ENCODE measurements at places on chromosomes 16 and 17.

GRCh38 chr16:66623755-66624154 lies 19.3 kb downstream of the CMTM3 start:
- no peak for DNase-seq

- DNase-seq = no peak
Measured at GRCh38 chr16:24009098-24009497, 173.3 kb downstream of the PRKCB start.

- DNase-seq = no peak
Measured at GRCh38 chr17:52660692-52661091, 502.2 kb upstream of the CA10 start.

DNA sequence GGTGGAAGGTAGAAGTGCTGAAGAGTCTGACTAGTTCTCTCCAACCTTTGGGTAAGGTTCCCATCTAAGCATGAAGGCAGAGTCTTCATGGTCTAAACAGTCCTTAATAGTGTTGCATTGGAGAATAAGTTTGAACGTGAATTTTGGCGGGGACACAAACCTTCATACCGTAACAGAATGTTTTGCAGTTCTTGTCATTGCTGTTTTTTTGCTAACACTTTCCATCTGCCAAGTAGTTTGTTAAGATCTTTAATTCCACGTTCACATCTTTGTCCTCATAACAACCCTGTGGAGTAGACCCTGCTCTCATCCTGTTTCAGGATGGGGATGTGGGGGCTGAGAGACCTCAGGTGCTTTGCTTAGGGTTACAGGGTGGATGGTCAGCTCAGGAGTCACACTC lies 936.9 kb upstream of the EEF2KMT start:
- no peak for DNase-seq

GRCh38 chr17:42849451-42850181 lies 1.4 kb upstream of the AOC3 start:
- no peak for DNase-seq

- no peak for DNase-seq
Measured at GRCh38 chr16:23509782-23510163, 521 bp downstream of the GGA2 start.

- no peak for DNase-seq
Measured at GRCh38 chr17:77946900-77947645, 11.4 kb upstream of the TNRC6C start.

- DNase-seq = no peak
Measured at GRCh38 chr17:72837335-72837734, 255.2 kb downstream of the SLC39A11 start.

GRCh38 chr16:16029431-16030011 lies 80.1 kb downstream of the ABCC1 start:
- no peak for DNase-seq

DNA sequence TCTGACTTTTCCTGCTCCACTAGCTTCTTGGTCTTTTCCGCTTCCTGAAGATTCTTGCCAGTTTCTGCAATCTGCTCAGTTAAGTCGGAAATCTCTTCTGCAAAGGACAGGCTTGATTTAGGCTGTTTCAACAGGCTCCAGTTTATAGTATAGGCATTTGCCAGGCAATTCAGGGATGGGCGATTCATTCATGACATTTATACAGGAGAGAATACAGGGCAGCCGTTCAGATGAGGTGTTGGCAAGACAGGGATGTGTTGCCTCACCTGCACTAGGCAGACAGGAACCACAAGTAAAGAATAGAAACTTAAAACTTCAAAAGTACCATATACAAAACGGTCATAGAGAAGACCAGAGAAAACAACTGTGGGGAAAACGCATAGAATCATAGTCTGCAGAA lies 61.7 kb downstream of the MYH13 start:
- DNase-seq = no peak

DNA sequence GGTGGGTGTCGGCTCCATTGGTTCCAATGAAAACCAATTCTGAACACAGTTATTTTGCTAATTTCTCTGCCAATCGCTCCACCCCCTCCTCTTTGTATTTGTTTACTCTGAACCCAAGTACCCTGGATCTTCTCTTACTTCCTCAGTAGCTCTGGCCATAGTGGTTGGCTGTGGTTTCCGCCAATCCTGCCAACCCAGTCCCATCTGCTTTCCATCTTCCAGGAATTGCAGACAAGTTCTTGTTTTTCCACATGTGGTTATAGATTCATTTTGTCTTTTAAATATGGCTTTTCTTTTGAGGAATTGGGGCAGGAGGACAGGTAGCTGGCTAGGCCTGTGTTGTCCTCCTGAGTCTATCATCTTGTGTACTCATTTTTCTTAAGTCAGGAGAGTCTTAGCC lies 92.0 kb downstream of the CYLD start:
- DNase-seq = no peak

DNA sequence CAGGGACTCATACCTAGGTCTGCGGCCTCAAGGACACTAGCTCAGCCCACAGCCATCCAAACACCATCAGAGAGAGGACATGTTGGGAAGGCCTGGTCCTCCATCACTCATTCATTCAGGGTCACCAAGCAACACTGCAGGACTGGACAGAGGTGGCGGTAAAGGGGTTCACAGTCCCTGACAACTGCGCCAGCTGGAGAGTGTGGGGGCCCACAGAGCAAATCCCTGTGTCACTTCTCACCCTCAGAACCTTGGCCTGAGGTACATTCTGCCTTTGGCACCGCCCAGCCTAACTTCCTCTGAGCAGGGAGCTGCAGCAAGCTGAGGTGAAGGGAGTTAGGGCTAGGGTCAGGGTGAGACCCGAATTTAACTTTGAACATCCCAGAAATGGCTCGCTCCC lies 106.5 kb downstream of the COPRS start:
- no peak for DNase-seq

DNA sequence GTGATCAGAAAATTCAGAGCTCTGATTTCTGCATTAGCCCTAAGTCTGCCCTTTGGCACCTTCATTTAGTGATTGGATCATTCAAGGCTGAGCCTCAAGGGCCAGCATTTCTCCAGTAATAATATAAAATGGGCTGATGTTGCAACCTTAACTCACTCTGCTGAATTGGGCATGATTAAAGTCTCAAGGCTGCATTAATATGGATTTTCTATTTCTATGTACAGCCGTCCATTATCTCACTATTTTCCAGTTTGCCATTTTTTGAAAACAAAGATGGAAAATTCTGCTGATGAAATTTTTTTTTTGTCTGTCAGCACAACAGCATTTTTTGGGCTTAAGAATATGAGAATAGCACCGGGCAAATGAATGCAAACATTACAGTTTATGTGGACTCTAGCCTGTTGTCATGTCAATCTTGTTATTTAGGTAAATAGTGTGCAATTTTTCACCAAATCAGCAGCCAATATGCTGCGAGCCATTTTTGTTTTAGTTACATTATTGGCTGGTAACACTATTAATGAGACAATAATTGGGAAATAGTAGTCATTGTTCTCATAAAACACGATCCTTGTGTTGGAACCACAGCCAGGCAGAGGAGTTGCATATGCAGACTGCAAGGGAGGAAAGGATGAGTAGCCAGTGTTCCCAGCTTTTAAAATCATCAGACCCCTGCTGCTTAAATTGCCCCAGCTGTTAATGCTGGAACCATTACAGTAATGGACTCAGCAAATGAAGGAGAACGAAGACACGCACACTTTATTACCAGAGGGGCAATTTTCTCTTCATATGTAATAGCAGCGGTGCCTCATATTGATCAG lies 10.5 kb downstream of the FTO start:
- no peak for DNase-seq

DNA sequence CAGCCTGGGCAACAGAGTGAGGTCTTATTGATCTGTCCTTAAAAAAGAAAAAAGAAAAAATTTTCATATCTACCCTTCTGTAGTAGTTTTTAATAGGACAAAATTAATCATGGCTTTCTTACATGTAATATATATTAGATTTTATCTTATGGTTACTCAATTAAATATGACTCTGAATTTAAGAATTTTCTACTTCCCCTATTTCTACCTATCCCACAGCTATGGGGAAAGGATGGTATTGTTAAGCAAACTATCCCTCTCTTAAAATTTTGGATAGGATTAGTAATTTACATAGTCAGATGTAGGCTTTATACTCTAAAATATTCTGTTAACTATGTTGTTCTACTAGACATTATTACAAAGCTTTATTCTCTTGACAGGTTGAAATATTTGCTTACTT lies 62.5 kb downstream of the NQO1 start:
- DNase-seq = no peak

DNA sequence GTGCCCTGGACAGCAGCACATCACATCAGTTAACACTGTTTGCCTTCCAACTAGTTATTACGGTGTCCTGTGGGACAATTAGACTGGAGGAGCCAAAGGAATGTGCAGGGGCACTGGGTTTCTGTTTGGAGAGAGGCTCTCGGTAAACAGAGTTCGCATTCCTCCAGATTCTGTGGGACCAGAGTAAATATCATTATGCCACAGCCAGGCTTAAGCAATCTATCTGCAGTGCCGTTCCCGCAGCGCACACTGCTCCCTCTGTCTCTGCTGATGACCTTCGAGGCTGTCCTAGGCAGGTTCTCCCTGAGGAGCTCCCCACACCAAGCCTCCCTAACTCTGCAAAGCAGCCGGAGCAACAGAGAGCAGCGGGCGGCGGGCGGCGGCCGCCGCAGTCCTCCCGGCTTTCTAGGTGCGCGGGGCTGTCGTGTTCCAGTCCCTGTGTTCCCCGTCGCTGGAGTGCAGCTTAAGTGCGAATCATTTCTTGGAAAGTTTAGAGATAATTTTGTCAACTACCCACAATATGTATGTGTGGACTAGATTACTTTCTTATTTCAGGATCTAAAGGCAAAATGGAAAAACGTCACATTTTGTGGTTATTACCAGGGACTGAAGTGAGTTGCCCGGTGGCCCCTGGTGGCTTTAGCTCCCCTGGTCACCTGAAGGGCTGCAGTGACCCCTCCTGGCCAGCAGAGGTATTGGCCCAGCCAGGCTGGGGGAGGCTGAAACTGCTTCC lies 43.3 kb downstream of the PGS1 start:
- no peak for DNase-seq

DNA sequence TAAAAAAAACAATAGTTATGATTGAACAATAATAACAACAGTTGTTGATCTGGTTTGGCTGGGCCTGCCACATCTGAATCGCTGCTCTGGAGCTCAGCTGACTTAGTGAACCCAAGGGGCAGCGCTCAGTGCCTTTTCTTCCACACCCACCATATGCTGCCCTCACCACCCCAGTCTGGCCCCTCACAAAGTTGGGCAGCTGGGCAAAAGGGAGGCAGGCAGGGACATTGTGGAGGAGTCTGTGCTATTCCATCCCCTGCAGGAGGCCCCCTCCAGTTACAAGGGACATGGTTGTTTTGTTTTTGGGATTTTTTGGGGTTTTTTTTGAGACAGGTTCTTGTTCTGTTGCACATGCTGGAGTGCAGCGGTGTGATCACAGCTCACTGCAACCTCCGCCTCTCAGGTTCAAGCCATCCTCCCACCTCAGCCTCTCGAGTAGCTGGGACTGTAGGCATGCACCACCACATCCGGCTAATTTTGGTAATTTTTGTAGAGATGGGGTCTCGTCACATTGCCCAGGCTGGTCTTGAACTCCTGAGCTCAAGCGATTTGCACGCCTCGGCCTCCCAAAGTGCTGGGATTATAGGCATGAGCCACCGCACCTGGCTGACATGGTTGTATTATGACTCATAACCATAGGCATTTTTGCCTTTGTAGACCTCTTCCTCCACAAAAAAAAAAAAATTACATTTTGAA lies 8.6 kb upstream of the PECAM1 start:
- DNase-seq = no peak

DNA sequence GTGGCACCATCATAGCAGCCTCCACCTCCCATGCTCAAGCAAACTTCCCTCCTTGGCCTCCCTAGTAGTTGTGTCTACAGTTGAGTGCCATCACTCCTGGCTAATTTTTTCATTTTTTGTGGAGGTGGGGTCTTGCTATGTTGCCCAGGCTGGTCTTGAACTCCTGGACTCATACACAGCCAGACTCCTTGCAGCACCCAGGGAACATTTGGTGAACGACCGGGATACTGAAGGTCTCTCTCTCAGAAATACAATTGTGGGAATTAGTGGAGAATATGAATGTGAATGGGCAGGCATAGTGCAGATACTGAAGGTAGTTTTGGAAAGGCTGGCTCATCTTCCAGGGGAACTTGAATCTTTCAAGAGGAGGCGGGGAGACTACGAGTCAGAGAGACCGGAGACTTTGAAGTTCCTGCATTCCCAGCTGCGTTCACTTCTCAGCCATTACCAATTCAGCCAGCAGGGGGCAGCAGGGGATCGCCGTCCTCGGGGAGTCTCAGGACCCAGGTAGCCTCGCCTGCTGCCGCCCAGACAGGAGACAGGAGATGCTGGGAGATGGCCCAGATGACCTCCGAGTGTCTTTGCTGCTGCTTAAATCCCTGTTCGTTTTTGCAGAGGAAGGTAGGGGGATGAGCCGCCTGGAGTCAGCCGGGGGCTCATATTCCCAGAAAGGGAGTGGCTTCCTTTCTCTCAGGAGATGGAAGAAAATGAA lies 68.6 kb downstream of the HAPSTR1 start:
- DNase-seq = peak; percentile 12

- DNase-seq = no peak
Measured at GRCh38 chr17:35255316-35255715, 12.4 kb downstream of the SLFN5 start.

DNA sequence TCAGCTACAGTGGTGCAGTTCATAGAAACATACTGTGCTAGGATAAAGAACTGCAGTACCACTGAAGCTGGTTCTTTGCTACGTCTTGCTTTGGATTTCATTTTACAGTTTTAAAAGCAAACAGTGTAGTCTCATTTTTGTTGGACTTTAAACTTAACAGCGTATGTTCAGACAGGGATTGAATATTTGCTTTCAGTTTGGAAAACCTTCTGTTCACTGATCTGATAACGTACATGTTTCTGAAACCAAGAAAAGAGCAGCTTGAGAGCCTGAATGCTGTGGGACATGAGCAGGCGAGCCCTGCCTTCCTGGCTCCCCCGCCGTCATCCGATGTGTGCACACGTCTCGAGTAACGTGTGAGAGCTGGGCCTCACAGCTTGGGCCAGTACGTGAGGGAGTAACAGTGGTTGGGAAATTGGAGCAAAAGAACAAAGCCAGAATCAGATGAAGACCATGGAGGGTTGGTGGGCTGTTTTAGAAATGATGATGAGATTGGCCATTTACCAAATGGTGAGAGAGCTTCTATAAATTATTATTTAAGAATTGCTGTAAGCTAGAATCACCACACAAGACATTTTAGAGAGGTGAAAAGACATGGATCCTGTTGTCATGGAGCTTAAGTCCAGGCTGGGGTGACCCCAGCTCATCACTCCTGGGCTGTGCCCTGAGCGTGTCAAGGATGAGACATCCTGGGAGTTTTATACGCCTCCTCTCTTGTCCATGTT lies 20.8 kb upstream of the CLEC18C start:
- no peak for DNase-seq

DNA sequence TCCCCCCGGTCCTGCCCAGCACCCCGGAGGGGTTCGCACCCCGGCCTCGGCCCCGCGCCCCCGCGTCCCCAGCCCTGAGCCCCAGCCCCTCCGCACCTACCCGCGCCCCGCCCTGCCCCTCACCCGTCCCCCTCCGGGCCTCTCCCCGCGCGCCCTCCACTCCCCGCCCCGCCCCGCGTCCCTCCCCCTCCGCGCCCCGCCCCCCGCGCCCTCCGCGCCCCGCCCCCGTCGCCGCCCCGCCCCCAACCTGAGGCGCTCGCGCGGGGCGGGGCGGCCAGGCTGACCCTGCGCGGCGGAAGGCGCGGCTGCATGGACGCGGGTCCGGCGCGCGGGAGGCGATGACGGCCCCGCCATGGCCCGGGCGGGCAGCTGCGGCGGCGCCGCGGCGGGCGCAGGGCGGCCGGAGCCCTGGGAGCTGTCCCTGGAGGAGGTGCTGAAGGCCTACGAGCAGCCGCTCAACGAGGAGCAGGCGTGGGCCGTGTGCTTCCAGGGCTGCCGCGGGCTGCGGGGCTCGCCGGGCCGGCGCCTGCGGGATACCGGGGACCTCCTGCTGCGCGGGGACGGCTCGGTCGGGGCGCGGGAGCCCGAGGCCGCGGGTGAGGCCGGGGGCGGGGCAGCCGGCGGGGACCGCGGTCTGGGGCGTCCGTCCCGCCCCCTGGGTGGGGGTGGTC lies at the start of gene SPIRE2:
TSS of gene SPIRE2 (plus strand) at position 277 of the 671 bp plus-strand sequence. CDS start at position 353, 76 bp downstream.
- peak; percentile 34 for DNase-seq
